Omental fat pad (tissue), 4 donors: ENCODE measurements at places on chromosomes 4 and X.

DNA sequence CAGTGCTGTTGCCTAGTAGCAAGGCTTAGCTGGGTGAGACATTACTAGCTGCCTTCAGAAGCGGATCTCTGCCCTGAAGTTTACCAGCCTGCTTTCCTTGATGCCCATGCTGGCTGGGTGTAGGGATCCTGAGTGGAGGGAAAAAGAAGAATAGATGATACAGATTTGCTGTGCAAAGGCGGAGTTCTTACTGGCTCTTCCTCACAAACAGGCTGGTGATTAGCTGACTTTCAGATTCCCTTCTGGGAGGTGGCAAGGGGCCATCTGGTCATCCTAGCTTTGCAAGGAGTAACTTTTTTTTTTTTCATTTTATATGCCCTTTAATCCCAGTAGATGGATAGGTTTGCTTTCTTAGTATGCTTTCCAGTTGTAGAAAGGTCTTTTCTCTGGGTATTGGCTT is 44.8 kb downstream of the SMARCA5 start:
- DNase-seq = no peak

GRCh38 chr4:136985683-136986082 is 546.6 kb downstream of the PCDH18 start:
- DNase-seq = no peak

DNA sequence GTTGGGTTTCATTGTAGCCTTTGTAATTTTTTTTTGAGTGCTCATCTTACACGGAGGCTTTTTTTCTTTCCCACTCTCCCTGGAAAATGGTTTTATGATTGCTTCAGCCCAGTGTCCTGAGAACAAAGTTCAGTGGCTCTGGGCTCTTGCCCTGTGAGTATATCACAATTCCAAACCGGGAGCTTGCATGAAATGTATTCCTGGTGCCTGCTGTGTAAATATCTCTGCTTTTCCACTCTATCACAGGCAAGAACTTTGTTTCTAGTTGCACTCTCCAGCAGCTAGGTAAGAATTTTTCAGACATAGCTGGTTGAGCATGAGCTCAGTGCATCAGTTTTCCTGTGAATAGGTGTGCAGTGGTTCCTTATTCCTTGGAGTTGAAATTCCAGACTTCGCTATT is 60.8 kb downstream of the SUPT20HL2 start:
- DNase-seq = no peak

- no peak for DNase-seq
These were observed 11.3 kb upstream of the MYOZ2 start for GRCh38 chr4:119124352-119124751.

DNA sequence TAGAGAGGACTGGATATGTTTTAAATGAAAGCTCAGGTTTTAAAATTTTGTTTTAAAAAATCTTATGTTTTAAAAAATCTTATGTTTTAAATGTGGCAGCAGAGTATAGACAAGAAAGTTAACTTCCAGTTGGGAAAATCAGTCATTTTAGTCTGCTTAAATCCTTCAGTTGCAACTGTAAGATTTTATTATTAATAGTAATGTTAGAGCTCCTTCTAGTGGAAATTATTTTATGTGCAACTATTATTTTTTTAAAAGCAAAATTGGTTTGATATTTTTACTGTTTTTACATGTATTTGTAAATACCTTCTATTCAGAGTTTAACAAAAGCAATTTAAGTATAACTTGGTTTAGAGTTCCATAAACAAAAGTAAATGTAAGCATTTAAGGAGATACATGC is 8.5 kb upstream of the NUDT6 start:
- no peak for DNase-seq

DNA sequence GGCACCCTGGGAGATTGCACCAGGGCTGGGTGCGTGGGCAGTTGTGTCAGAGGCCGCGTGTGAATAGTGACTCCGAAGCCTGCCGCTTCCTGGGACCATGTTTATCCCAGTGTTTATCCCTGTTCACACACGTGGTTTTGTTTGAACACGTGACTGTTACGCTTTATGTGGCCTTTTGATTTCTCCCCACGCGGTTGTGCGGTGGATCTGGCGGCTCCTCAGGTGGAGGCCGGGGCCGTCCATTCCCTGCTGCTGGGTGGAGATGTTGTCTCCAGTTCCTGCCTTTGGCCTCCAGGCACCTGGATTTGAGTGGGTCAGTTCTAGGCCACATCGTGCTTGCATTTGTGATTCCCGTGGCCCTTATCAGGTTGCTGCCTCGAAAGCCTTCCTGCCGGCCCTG is 35.1 kb downstream of the NELFA start:
- DNase-seq = no peak

GRCh38 chr4:118396881-118397622 is 44.2 kb upstream of the PRSS12 start:
- no peak for DNase-seq

- no peak for DNase-seq
These were observed 309.9 kb downstream of the ARHGAP10 start for GRCh38 chr4:148041606-148042329.

- DNase-seq = no peak
These were observed 233.9 kb upstream of the MAB21L2 start for GRCh38 chr4:150348079-150348478.

- no peak for DNase-seq
These were observed 67.6 kb upstream of the TMEM150C start for GRCh38 chr4:82629238-82630000.

- DNase-seq = no peak
These were observed 103.3 kb upstream of the LEF1 start for GRCh38 chr4:108272046-108272445.

DNA sequence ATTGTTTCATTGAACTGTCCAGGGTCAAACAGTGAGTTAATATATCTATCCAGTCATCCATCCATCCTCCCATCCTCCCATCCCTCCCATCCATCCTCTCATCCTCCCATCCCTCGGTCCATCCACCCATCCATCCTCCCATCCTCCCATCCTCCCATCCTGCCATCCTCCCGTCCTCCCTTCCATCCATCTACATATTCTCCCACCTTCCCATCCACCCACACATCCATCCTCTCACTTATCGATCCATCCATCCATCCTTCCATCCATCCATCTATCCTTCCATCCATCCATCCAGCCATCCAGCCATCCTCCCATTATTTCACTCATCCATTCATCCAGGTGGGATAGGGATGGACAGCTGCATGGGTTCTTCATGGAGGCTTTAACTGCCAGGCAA is 35.4 kb upstream of the PSAPL1 start:
- no peak for DNase-seq

GRCh38 chr4:76546759-76547742 is 112.0 kb downstream of the SHROOM3 start:
- no peak for DNase-seq

- no peak for DNase-seq
These were observed 2068.9 kb downstream of the PCDH7 start for GRCh38 chr4:32789026-32789608.

GRCh38 chr4:54937501-54937900 is 187.9 kb downstream of the KDR start:
- DNase-seq = no peak

DNA sequence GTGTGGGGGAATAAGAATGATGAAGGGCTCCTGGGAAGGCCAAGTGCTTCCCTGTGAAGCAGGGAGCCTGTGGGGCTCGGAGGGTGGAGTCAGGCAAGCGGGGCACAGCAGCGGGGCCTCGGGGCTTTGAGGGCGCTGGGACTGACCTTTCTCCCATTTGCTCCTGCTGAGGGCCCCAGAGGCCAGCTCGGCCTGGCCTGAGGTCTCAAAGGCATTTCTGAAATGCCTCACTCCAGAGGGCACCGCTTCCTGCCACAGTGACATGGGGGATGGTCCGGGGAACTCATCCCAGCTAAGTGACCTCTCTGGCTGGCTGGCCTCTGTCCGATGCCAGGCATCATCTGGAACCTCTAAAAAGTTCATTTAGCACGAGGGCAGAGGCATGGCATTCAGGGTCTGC is 98.8 kb upstream of the STX18 start:
- DNase-seq = no peak

DNA sequence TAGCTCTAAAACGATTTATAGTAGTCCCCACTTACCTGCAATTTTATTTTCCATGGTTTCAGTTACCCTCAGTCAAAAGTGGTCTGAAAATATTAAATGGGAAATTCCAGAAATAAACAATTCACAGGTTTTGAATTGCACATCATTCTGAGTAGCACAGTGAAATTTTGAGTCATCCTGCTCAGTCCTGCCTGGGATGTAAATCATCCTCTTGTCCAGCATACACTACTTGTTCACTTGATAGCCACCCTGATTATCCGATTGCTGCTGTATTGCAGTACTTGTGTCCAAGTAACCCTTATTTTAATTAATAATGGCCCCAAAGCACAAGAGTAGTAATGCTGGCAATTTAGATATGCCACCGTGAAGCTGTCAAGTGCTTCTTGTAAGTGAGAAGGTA is 23.5 kb upstream of the BDH2 start:
- DNase-seq = no peak

- DNase-seq = no peak
These were observed 118.4 kb upstream of the ENPEP start for GRCh38 chr4:110357521-110357920.

DNA sequence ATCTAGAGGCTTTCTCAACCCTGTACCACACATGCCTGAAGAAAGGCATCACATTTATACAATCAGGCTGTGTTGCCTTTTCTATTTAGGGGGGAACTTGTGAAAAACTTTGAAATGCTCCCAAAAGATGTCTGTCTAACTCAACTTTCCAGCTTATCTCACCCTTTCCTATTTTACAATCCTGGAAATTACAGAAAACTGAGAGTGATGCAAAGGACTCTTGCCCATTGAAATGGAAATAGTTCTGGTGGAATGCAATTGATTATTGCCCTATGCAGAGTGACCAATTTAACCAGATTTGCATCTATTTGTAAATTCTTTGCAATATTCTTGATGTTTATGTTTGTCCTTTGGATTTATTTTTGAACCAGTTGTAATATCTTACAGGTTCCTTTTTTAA is 77.3 kb downstream of the GALNT7 start:
- no peak for DNase-seq

DNA sequence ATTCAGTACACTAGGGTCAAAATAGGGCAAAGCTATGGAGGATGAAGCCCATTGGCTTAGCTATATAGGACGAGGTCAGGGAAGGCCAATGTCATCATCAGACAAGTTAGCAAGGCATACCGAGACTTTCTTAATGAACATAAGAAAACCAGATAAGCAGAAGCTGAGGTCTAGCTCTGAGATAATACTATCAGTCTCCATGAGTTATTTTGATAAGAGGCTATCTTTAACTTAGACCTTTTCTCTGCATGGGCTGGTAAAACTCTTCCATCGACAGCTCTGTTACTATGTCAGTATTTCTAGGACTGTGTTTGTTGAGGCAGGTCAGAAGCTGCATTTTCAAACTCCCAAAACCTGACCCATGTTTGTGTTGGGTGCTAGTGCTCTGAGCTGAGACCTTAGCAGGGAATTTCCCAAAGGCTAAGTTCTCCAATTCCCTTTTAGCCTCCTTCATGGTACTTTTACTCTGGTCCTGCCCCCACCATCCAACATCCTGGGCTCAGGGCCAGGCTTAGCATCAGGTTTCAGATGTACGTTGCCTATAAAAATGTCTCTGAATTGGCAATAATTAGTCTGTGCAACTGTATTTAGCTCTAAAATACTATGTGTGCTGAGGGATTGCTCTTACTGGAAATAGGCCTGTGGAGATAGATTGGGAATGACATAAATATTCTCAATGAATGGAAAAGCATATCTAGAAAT is 29.3 kb upstream of the LRAT start:
- no peak for DNase-seq

GRCh38 chrX:120120223-120120622 is 4.5 kb upstream of the RHOXF1 start:
- DNase-seq = no peak

GRCh38 chr4:67928546-67928945 is 34.7 kb downstream of the TMPRSS11A start:
- DNase-seq = no peak

GRCh38 chr4:114547340-114548134 is 51.1 kb upstream of the UGT8 start:
- no peak for DNase-seq

DNA sequence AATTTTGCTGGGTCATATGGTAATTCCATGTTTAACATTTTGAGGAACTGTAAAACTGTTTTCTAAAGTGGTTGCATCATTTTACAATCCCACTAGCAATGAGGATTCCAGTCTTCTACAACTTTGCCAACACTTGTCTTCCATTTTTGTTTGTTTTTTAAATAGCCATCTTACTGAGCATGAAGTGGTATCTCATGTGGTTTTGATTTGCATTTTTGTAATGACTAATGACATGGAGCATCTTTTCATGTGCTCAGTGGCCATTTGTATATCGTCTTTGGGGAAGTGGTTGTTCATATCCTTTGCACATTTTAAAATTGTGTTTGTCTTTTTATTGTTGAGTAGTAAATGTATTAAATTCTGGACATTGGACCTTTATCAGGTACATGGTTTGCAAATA is 94.7 kb downstream of the TMEM131L start:
- DNase-seq = no peak

DNA sequence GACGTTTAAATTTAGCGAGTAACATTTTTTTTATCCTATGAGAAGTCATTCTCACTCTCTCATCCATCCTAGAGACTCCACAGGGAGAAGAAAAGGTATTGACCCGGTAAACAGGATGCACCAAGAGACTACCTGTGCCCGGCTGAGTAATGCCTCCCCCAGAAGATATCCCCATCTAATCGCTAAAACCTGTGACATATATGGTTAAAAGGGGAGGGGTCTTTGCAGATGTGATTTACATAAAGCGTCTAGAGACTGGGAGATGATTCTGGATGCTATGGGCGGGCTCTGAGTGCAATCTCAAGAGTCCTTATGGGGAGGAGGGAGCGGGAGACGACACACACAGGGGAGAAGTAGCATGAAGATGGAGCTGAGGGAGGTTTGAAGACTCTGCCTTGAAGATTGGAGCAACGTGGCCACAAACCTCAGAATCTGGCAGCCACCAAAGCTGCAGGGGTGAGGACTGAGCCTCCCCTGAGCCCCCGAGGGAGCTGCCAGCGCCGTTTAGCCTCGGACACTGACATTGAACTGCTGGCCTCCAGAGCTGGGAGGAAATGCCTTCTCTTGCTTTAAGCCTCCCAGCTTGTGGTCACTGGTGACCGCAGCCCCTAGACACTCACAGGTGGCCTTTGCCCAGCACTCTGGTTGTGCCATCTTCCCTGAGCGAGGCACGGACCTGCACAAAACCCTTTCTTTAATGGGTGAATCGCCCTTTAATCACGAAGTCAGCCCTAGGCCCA is 11.2 kb downstream of the ABLIM2 start:
- no peak for DNase-seq

DNA sequence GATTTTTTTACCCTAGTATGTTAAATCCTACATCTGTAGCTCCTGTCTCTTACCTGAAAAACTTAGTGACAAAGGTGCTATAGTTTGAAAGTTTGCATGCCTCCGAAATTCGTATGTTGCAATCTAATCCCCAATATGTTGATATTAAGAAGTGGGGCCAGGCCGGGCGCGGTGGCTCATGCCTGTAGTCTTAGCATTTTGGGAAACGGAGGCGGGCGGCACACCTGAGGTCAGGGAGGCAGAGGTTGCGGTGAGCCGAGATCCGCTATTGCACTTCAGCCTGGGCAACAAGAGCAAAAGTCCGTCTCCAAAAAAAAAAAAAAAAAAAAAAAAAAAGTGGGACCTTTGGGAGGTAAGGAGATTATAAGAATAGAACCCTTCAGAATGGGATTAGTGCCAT is 471.3 kb upstream of the TECRL start:
- no peak for DNase-seq

- no peak for DNase-seq
These were observed 14.9 kb downstream of the ARHGAP36 start for GRCh38 chrX:131072871-131073571.

GRCh38 chr4:114857831-114858230 is 255.6 kb downstream of the NDST4 start:
- no peak for DNase-seq

GRCh38 chr4:145939856-145940255 is 1.2 kb upstream of the ZNF827 start:
- DNase-seq = no peak
